ENCODE measurements at places on chromosomes 12 and 14.

GRCh38 chr12:112782943-112783342, 8.6 kb upstream of the RPH3A start:
- no peak for ATAC-seq

DNA sequence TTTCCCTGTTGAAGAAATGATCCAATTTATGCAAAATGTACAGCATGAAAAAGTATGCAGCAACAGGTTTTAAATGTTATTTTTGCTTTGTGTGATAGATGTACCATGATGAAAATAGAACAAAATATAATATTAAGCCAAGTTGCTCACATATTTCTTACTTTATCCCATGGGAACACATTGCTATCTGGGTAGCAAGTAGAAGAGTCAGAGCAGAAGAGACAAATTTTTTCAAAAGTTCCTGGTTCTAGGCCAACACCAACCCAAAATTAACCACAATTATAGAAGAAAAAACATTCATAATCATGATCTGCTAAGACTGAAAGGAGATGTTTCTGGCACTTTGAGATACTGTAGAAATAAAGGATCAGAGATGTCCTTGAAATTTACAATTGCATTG, 79.9 kb upstream of the SYT10 start:
- no peak for ATAC-seq

- ATAC-seq, result no peak
These were observed 10.0 kb downstream of the HIP1R start for GRCh38 chr12:122845041-122845864.

- peak; percentile 70 for ATAC-seq
These were observed 18.7 kb downstream of the HVCN1 start for GRCh38 chr12:110670161-110670701.

GRCh38 chr14:101878822-101879528, 85.4 kb upstream of the DYNC1H1 start:
- ATAC-seq, result no peak

- ATAC-seq, result no peak
These were observed 8.3 kb downstream of the PYGL start for GRCh38 chr14:50936016-50936340.

DNA sequence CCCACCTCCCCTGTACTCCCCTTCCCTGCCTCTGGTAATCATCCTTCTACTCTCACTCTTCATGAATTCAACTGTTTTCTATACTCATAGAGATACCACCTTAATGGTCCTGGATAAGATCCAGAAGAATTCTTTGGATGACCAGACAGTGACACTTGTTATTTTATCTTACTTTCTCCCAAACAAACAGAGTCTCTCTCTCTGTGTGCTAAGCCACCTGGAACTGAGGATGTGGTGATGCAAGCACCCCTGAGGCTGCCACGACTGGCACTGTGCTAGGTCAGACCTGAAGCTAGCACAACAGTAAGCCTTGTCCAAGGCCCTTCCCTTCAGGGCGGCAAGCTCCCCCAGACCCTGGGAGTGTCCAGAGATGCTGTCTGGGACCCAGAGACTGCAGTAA, 250.2 kb downstream of the C12orf50 start:
- no peak for ATAC-seq

GRCh38 chr12:27905285-27906126, 67.0 kb downstream of the PTHLH start:
- ATAC-seq, result no peak

GRCh38 chr12:43988838-43989560, 153.1 kb downstream of the TMEM117 start:
- no peak for ATAC-seq

DNA sequence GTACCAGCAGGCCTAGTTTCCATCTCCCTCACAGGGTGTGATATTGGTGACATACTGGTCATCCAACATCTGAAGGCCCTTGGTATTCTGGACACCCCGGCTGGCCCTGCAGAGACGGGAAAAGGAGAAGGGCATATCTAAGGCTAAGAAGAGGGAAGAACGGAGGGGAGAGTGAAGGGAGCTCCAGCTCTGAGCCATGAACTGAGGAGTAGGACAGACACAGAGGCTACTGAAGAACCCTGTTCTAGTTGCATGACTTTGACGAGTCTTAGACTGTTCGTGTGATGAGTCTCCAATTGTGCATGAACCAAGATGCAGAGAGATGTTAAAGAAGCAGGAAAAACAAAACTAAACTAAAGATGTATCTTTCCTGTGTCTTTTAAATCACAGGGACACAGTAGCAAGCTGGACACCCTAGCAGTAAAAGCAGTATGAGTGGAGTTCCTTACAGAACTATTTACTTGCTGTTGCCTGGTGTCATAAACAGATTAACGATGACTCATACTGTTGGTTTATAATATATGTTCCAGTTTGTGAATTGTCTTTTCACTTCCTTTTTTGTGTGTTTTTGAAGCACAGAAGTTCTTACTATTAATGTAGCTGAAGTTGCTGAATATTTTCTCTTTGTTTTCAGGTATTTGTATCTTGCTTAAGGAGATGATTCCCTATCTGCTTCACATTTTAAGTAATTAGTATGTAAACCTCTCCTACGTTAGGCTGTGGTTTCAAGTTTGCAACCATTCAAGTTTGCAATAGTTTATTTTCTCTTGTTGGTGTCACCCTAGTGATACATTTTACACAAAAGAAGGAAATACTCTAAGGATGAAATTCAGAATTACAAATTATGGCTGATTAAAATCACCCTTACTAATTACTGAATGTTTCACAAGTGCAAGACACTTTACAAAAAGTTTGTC, 15.7 kb downstream of the FAR2 start:
- ATAC-seq, result peak; percentile 92

DNA sequence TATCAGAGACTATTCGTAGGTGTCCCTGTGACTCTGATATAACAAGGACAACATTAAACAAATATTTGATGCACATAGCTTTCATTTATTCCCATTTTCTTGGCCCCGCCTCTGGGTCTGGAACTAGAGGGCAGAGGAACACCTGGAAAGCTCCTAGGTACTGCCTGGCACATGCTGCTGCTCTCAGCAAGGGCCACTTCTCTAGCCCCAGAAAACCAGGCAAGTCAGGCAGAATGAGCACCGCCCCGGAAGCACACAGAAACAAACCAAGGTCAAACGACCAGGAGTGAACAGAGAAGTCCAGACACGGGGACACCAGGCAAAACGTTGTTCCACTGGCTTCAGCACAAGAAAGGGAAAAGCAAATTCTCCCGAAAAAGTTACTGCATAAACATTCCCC, 76.1 kb downstream of the TTC7B start:
- ATAC-seq, result no peak
